ENCODE measurements at places on chromosomes 1 and 21.

DNA sequence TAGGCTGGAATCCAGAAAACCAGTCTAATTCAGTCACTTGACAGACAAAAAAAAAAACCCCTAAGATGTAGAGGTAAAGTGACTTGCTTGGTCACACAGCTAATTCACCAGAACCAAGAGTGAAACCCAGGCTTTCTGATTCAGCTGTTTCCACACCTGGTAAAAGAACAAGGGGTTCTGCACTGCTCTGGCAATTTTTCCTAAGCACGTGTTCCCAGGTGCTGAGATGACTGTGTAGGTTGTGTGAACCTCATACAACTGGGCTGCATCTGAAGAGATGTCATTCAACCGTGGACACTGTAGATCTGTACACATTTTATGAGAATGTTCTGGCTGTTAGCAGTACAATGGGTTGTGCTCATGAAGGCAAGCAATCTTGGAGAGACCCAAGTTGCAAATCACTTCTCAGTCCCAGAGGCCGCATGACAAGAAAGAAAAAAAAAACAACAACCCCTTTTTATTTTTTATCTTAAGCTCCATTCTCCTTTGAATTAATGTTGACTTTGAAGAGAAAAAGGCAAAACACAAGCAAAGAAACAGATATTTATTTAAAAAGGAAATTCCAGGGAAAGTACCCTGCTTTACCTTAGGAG lies 95.4 kb downstream of the INTS7 start:
- peak; percentile 40 for DNase-seq

- no peak for DNase-seq
Observed at GRCh38 chr1:53246261-53247134, 8.2 kb upstream of the MAGOH start.

- peak; percentile 15 for DNase-seq
Observed at GRCh38 chr1:208242941-208243526, 1.1 kb downstream of the PLXNA2 start.

DNA sequence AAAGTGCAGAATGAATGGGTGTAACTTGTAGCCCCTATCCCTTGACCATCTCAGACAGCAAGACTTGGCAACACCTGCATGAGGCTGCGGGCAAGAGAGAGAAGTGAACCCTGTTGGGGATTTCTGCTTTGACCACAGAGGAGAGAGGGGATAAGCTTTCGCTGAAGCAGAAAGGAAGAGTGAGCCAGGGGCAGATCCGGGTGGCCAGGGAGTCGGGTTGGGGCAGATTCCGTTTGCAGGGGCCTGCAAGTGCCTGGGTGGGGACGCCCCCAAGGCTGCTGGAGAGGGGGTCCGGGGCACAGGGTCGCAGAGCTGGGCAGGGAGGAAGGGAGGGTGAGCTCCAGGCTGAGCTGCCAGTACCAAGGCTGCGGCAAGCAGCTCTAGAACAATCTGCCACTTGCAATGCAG lies 25.3 kb upstream of the PIK3CD start:
- DNase-seq, result peak; percentile 25

DNA sequence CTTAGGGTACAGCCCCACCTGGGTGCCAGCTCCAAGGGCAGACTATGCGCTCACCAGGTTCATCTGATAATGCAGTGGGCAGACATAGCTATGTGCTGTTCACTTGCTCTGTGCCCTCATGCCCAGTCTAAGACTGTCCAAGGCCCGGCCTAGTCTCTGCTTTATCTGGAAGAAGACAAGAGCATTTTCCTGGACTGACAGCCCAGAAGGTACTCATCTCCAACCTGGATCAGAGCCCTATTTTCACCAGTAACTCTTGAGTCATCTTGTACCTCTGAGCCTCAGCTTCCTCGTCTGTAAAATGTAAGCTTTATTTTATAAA lies 28.5 kb upstream of the LRRC8C start:
- DNase-seq, result no peak

DNA sequence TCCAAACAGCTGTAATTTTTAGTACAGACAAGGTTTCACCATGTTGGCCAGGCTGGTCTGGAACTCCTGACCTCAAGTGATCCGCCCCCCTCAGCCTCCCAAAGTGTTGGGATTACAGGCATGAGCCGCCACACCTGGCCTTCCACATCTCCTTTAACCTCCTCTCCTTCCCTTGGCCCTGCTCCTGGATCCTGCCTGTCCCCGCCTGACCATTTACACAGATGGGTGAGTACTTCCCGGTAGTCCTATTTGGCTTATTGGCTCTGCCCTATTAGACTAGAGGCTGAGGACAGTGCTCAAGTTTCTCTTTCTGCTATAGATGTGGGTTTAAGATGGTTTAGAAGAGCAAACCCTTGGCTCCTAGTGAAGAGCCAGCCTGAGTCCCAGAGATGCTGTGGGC lies 7.1 kb downstream of the PTPN7 start:
- no peak for DNase-seq

DNA sequence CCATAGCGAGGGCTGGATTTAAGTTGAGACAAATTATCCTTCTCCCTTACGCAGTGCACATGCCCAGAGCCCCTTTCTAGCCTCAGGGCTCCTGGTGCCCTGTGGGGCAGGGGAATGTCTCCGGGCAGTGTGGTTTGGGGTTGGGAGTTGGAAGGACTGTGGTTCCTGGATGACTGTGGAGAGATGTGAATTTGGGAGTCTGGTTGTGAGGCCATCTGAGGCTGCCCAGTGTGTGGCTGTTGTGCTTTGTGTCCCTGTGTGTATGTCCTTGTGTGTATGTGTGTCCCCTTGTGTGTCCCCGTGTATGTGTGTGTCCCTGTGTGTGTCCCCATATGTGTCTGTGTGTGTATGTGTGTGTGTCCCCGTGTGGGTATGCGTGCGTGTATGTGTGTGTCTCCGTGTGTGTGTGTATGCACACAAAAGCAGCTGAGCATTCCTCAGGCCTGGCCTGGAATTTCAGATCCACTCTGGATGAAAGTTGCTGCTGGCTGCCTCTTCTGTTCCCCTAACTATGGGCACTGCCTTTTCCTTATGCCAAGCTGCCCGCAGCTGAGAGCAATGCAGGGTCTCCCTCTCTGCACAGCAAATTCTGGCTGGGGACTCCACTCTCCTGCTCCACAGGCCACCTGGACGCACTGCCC lies 65.4 kb downstream of the UBIAD1 start:
- DNase-seq, result no peak

DNA sequence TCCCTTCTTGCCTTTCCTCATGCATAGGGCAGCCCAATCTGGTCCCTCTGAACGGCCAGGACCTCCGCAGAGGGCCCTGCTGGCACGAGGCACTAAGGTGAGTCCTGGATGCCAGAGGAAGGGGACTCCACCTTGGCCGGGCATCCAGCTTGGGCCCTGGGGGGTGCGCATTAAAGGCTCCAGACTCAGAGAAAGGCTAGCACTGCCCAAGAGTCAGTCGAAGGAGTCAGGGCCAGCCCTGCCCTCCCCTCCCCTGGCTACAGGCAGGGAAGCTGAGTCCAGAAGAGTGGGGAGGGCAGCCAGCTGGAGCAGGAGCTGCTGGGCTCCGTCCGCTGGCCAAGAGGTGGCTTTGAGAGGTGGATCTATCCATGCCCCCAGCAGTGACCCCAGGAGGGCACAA lies 2.8 kb upstream of the EFNA4 start:
- DNase-seq, result no peak

DNA sequence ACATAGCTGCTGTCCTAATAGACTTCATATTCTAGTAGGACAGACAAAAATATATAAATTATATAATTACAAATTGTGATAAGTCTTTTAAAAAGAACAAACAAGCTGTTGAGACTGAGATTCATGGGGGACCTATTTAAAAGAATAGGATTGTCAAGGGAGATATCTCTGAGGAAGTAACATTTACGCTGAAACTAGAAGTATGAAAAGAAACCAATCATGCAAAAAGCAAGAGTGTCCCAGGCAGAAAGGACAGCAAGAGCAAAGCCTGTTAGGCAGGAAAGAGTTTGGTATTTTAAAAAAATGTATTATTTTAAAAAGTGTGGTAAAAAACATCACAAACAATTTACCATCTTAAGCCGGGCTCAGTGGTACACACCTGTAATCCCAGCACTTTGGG lies 9.1 kb upstream of the METTL13 start:
- no peak for DNase-seq

GRCh38 chr1:87449348-87449963 lies 120.8 kb downstream of the LMO4 start:
- DNase-seq, result peak; percentile 54

- DNase-seq, result no peak
Observed at GRCh38 chr1:160797271-160797709, 1.3 kb downstream of the LY9 start.

DNA sequence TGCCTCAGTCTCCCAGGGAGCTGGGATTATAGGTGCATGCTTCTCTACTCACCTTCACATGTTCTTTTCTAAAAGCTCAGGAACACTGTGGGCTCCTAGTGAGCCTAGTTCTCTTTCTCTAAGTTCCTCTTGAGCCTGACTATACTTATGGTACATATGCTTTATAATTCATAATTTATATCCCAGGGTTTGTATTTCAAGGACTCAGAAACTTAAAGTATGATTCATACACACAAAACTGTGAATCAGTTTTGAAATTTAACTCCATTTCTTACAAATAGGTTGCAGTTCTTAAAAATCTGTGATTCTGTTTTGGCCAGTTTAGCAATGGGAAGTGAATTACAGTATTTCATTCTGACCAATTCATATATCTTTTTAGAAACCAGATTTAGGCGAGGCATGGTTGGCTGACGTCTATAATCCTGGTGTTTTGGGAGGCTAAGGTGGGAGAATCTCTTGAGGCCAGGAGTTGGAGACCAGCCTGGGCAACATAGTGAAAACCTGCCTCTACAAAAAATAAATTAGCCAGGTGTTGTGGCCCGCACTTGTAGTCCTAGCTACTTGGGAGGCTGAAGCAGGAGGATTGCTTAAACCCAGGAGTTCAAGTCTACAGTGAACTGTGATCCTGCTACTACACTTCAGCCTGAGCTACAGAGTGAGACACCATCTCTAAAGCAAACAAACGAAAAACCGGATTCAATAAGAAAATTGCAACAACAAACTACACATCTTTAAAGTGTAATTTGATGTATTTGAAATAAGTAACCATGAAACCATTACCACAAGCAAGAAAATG lies 15.6 kb downstream of the RASAL2 start:
- no peak for DNase-seq

DNA sequence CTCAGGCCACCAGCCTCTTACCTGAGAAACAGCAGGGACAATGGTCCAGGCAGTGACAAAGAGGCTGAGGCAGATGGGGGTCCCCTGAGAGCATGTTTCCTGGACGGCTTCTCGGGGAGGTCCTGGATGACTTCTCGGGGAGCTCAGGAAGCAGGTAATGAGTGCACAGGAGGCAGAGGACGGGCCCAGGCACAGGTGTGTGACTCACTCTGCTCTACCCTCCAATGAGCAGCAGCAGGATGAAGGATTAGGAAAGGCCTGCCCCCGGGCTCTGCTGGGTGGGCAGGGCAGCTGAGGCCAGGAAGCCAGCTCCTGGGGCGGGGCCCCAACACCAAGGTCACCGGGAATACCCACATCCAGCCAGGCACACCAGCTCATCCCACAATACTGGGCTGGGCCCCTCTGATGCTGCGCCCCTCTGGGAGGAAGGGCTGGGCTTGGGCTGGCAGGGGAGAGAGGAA lies 17.2 kb upstream of the PTAFR start:
- DNase-seq, result no peak

DNA sequence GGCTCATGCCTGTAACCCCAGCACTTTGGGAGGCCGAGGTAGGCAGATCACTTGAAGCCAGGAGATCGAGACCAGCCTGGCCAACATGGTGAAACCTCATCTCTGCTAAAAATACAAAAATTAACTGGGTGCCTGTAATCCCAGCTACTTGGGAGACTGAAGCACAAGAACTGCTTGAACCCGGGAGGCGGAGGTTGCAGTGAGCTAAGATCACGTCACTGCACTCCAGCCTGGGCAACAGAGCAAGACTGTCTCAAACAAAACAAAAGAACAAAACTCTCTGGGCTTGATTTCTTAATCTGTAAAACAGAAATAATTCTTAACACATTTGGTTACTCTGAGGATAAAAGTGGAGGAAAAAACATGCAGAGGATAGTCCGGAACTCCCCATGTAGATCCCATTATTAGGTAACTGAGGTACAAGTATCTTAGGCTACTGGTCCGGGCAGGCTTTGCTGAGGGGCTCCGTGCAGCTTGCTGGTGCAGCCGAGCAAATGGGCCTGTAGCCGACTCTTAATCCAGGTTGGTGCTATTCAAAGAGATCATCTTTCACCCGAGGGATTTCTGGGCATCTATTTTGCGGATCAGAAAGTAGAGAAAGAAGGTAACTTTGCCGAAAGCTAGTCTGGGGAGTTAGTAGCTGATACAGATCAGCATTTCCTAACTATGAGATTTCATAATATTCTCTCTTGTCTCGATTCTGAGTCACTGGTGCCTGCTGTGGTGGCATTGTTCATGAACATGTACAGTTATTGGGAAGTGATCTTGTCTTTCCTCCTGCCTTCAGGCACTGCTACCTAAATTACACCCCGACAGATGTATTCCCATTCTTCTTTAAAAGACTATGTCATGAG lies 56.8 kb downstream of the NFIA start:
- DNase-seq, result no peak

DNA sequence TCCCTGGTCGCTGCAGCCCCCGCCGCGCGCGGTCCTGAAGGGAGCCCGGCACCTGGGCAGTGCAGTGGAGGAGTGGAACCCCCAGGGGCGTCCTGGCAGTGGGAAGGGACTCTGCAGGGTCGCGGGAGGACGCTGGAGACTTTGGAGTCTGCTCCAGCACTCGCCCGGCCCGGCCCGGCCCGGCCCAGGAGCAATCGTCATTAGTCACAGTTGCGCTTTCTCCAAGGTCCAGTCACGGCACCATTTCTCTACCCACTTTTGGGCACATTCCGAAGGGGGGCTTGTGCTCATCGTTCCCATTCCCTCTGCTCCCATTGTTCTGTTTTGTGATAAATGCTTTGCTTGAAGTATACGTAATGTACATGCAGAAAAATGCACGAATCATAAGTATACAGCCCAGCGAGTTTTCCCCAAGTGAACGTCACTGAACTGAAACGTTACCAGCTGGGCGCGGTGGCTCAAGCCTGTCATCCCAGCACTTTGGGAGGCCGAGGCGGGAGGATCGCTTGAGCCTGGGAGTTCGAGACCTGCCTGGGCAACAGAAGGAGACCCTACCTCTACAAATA lies 999 bp downstream of the THAP3 start:
- DNase-seq, result peak; percentile 42

- no peak for DNase-seq
Observed at GRCh38 chr1:91161749-91162148, 139.9 kb upstream of the ZNF644 start.

- DNase-seq, result no peak
Observed at GRCh38 chr1:91559838-91560565, 59.4 kb downstream of the CDC7 start.

DNA sequence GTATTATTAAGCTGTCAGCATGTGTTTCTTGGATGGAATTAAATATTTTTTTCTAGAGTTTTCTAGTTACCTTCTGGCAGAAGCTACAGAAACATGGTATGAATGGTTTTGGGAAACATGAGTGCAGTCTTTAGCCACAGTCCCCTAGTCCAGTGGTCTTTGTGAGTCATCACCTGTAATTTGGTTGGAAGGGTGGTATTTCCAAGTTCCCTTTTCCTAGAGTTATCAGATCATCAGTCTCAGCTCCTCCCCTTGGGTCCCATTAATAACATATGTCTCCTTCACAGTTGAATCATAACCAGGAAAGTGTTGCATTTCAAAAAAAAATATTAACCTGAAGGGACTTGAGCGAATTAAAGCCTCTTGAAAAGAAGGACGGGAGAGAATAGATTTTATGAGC lies 27.0 kb downstream of the ELAVL4 start:
- no peak for DNase-seq
